Pancreas (tissue), 10 donors: ENCODE measurements at places on chromosomes 1 and 21. TPM values are rescaled to one million over a fixed set of nuclear protein-coding genes. Genes with fewer than 3 reads are reported as not detected.

DNA sequence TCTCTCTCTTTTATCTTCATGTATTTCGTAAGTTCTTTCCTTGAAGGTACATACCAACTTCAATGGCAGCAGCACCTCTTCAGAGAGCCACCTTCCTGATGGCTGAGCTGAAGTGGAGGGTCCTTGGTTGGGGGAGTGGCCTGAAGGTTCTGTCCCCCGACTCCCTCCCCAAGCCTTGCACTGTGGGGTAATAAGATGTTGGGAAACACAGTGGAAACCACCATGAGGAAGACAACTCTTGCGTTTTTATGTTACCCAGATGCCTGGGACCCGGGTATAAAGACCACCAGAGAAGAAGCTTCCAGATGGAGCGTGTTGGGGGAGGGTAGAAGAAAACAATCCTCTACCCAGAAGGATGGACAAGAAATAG, 794 bp downstream of the KRTAP12-3 start:
- H3K4me1 ChIP-seq: no peaks in the 10 kb centered on the region
- H3K36me3 ChIP-seq: no peaks in the 10 kb centered on the region
- H3K27ac ChIP-seq: no peak overlapping the region
- no peak overlapping the region for H3K4me3 ChIP-seq

DNA sequence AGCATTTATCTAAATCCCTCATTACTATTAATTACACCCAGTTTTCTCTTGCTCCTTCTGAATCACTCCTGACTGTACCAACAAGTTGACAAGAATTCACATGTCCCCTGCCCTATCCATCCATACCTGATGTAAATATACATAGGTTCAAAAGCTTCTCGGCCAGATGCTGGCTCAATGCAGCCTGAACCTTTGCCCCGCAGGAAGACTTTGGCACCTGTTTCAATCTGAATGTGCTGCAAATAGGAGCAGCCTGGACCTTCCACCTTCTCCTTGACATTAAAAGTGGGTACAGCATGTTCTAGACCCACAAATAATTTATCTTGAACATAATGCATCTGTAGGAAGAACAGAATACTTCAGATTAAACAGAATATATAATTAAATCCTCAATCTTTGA, 8.7 kb downstream of the KHDC4 start:
- peaks cover 9% of the 10 kb centered on the region for H3K36me3 ChIP-seq
- no peak overlapping the region for H3K27ac ChIP-seq
- H3K4me3 ChIP-seq: no peak overlapping the region
- DNase-seq: no peak
- H3K4me1 ChIP-seq: peaks cover 7% of the 10 kb centered on the region
- no peaks in the 10 kb centered on the region for H3K27me3 ChIP-seq

DNA sequence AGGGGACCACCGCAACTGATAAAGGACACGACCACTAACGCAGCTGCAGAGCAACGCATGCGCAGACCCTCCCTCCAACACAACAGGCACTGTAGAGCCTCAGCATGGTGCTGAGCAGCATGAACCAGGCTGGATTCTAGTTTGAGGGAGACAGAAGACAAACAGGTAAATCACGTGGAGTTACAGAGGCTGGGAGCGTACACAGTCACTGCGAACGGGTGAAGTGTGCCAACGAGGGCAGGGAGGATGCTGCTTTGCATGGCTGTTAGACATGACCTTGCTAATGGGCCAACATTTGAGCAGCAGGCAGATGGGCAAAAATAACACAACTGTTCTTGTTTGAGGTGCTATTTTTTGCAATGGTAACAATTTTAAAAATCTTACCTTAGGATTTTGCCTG, 55.2 kb upstream of the NADK start:
- no peaks in the 10 kb centered on the region for H3K36me3 ChIP-seq
- no peak overlapping the region for H3K4me3 ChIP-seq
- no peak for DNase-seq
- H3K27ac ChIP-seq: no peak overlapping the region
- peaks cover 13% of the 10 kb centered on the region for H3K4me1 ChIP-seq

- no peaks in the 10 kb centered on the region for H3K36me3 ChIP-seq
- no peaks in the 10 kb centered on the region for H3K27me3 ChIP-seq
- H3K27ac ChIP-seq: no peak overlapping the region
- DNase-seq: no peak
- H3K4me1 ChIP-seq: no peaks in the 10 kb centered on the region
- no peak overlapping the region for H3K4me3 ChIP-seq
These were observed 160.1 kb upstream of the TMEM51 start for GRCh38 chr1:14993414-14993813.

DNA sequence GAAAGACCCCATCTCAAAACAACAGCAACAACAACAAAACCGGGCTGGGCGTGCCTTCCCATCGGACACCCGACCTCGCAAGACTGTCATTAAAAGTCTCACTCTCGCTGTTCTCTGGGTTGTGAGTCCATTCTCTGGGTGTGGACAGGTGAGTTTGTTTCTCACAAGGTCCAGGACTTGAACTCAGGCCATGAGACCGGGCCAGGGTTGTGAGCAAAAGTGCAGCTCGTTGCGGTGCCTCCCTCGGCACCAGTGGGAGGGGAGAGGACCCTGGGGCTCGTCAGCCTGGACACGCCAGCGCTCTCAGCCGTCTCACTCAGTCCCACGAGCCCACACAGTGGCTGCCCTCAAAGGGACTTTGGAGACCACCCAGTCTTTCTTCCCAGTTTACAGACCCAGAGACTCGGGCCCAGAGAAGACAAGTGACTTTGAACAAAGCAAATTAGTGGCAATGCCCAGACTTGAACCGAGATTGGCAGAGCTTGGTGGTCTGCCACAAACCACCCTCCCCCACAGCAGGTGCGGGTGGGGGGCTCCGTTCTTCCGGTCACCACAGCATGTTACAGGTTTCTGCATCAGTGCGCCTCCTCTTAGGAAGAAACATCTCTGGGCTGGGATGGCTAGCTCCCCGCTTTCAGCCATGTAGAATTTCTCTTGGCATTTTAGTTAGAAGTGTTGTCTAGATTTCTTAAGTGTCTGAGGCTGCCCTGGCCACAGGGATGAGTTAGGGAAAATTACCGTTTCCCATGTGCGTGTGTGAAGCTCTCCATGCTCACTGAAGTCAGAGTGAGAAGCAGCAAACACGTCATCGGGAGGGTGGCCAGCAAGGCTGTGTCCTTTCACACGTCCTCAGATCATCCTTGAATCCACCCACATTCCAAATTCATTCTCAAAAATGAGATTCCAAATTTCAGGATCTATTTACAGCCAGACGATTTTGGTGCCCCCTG, 28.3 kb downstream of the LRRC3 start:
- H3K27me3 ChIP-seq: no peaks in the 10 kb centered on the region
- H3K4me1 ChIP-seq: no peaks in the 10 kb centered on the region
- DNase-seq: no peak
- no peak overlapping the region for H3K27ac ChIP-seq
- no peaks in the 10 kb centered on the region for H3K36me3 ChIP-seq

GRCh38 chr1:155017041-155017945, 14.7 kb downstream of the ZBTB7B start:
- DNase-seq: peak; percentile 93
- H3K4me1 ChIP-seq: no peaks in the 10 kb centered on the region
- H3K36me3 ChIP-seq: peaks cover 24% of the 10 kb centered on the region
- H3K4me3 ChIP-seq: peak overlapping the region; percentile 4
- peak overlapping the region; percentile 72 for H3K27ac ChIP-seq
- no peaks in the 10 kb centered on the region for H3K27me3 ChIP-seq

DNA sequence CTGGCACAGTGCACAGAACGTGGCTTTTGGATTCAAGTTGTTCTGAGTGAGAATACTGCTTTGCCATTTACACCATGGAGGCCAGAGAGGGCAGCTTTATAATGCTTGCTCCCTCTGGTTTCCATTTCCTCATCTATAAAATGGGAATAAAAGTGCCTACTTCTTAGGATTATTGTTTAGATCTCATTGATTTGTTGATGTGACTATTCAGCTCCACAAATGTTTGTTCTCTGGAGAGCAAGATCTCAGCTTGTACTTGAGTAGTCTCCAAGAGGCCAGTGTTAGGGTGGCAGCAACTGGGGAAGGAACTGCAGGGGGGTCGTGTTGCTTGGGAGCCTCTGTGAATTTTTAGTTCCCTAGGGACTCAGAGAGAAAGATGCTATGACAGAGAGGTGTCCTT, 55.2 kb downstream of the YARS1 start:
- H3K27ac ChIP-seq: peak overlapping the region; percentile 99
- no peak for DNase-seq
- H3K27me3 ChIP-seq: no peaks in the 10 kb centered on the region
- H3K36me3 ChIP-seq: no peaks in the 10 kb centered on the region
- H3K4me1 ChIP-seq: peaks cover 75% of the 10 kb centered on the region
- no peak overlapping the region for H3K4me3 ChIP-seq

GRCh38 chr1:222815440-222815765, 564 bp downstream of the DISP1 start:
- H3K4me1 ChIP-seq: peaks cover 13% of the 10 kb centered on the region
- no peaks in the 10 kb centered on the region for H3K36me3 ChIP-seq
- peak overlapping the region; percentile 63 for H3K4me3 ChIP-seq
- H3K27ac ChIP-seq: peak overlapping the region; percentile 53

Gene DRAXIN
- 0.03 TPM for total RNA-seq

Gene FMN2
- total RNA-seq: 3.5 TPM

Gene S100A3
- not detected for total RNA-seq

Gene ESRRG
- total RNA-seq: 8.2 TPM

Gene CD1E
- total RNA-seq: not detected

Gene OR6K2
- total RNA-seq: not detected
